NAMALWA (cell line): ENCODE measurements at places on chromosomes 3 and 15.

DNA sequence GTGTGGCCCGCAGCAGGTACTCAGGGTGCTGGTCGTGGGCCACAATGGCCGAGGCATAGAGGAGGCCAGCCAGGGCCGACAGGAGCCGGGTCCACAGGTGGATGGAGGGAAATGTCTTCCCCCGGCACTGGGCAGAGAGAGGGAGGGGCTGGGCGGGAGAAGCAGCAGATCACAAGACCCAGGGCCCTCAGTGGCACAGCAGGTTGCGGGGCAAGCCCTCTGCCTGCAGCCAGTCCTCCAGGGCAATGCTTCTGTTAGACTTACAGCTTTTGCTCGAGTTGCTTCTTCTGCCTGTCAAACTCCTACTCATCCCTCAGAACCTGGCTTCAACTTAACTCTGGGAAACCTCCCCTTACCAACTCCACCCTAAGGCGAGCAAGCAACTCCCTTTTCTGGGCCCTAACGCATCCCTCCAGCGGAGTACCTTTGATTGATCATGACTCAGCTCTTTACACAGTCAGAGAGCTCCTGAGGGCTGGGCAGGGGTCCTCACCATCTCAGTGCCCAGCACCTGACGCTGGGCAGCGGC is 16.0 kb downstream of the TMEM44 start:
- no peak for DNase-seq

- no peak for DNase-seq
These were observed 20.7 kb upstream of the ZNF639 start for GRCh38 chr3:179302111-179302510.

DNA sequence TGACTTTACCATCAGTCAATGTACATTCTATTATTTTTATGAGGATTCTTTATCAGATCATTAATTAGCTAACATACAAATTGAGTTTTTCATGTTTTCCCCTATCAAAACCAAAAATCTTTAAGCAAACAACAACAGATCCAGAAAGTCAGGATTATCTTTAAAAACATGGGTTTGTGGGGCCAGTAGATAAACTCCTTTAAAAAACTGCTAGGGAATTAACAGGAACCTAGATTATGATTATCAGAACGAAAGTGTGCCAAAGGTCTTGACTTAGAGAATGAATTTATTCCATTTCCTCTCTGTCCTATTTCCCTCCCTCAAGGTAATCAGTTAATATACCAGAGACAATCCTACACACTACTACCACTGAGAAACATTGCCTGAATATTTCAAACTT is 13.2 kb upstream of the CCDC13 start:
- DNase-seq = no peak

GRCh38 chr3:87318617-87319021 is 42.2 kb upstream of the POU1F1 start:
- no peak for DNase-seq

DNA sequence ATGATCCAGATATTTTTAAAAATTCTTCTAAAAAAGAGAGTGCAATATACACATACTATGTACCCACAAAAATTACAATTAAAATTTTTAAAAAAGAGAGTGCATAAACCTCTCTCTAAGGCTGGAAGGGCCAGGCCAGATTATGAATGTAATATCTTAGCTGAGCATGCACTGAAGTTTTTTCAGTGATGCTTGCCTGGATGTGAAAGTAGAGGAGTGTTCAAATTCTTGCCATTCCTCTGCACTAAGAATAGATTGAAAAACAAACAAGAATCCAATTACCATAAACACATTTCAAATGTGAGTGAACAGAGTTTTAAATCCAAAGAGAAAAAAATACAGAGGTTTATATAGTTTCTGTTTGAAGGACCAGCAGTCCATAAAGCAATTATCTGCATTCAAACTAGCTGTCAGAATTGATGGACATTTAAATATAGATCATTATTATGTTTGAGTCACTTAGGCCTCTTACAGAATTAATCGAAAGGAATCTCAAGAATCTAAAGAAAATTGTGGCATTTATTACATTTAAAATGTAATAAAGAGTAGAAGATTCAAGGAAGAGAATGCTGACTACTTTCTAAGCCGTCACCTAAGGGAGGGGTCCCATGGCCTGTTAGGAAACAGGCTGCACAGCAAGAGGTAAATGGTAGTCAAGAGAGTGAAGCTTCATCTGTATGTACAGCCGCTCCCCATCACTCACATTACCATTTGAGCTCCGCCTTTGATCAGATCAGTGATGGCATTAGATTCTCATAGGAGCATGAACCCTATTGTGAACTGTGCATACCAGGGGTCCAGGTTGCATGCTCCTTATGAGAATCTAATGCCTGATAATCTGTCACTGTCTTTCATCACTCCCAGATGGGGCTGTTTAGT is 159.3 kb upstream of the MDFIC2 start:
- no peak for DNase-seq

DNA sequence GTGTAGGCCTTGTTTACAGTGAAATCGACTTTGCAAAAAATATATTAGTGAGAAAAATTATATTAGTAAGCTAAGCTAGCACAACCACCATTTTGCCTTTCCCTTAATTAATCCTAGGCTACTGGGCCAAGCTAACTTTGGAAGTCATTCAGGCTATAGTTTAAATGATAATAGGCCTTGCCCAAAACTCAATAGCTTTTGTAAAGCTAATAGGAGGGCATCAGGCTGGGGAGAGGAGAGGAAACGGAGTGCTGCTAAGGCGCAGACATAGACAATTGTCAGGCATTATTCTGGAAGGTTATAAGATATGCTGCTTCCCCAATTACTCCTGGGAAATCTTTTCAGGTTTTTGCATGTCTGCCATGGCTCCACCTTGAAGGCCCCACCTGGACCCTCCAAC is 1286.0 kb downstream of the NSUN3 start:
- DNase-seq = no peak

- DNase-seq = no peak
These were observed 17.6 kb downstream of the THRB start for GRCh38 chr3:24476871-24477656.

DNA sequence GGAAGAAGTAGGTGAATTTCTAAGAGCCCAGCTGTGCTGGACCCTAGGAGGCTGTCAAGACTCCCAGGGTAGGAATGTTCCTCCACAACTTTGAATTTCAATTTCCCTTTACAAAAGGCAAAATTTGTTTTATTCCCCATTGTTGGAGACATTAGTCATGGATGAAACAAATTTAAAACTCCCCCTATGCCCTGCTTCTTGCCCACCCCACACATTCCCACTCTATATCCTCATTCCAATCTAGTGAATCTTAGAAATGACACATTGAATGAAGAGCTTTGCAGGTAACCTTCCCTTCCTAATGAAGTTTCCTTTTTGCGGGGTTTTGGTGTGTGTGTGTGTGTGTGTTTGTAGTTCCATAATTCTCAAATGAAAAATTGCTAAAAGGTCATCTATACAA is 72.6 kb downstream of the CCNL1 start:
- no peak for DNase-seq
